ENCODE measurements at places on chromosomes 11 and 22. TPM values are rescaled to one million over a fixed set of nuclear protein-coding genes. Genes with fewer than 3 reads are reported as not detected.

TSPAN32 gene
- not detected for polyA plus RNA-seq

CWF19L2 gene
- polyA plus RNA-seq: 1.4 TPM

HSCB gene
- polyA plus RNA-seq: 13.2 TPM

GRIK4 gene
- polyA plus RNA-seq: 0.38 TPM

UBQLN3 gene
- polyA plus RNA-seq: not detected

OR5B21 gene
- polyA plus RNA-seq: not detected

KCNE3 gene
- 0.05 TPM for polyA plus RNA-seq

ACTN3 gene
- 0.06 TPM for polyA plus RNA-seq

POU2AF2 gene
- not detected for polyA plus RNA-seq

- peak; percentile 65 for DNase-seq
Observed at GRCh38 chr22:23781511-23782183, 5.1 kb upstream of the SMARCB1 start.

- peak; percentile 44 for DNase-seq
Observed at GRCh38 chr22:22565981-22566380, 6.9 kb upstream of the PRAME start.

DNA sequence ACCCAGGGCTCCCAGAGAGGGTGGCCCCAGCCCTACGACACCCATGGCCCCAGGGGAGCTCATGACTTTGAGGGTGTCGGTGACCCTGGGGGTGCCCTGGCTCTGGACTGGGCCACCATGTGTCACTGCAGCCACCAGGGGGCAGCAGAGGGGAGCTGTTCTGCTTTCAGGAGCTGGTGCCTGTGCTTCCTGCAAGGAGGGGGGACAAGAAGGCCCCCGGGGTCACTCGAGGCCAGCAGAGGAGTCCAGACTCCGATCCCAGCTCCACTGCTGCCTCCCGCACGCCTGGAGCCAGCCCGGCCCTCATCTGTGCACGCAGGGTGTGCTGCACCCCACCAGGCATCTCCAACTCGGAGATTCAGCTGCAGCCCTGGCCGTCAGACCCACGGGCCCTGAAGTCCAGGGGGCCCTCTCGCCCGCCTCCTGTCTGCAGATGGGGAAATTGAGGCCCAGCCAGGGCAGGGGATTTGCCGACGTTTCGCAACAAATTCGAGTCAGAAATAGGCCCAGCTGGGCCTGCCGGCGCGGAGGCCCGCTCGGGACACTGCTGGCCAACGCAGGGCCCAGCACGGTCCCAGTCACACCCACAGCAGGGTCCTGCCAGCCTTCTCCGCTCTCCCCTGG, 29.5 kb upstream of the WNT7B start:
- peak; percentile 80 for DNase-seq

DNA sequence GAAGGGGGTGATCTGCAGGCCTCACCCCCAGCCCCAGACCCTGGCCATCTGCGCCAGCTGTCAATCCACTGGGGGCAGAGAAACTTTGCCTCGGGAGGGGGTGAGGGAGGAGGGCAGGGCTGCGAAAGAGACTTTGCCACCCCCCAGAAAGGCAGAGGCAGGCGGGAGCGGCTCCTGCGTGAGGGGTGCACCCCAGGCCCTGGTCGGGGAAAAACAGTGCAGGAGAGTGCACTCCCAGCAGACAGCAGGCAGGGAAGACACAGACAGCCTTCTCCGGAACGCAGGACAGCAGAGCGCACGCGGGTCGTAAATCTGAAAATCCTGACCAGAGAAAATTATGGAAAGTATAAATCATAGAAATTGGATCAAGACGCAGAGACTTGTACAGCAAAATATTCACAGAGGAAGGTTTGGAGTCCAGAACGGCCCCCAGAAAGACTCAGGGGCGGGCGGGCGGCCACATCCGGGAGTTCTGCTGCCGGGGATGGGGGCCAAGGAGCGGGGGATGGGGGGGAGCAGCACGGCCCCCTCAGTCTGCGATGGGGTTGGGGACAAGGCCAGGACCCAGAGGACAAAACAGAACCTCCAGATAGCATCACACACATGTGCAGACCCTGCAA, 8.0 kb upstream of the MRPL23 start:
- no peak for DNase-seq

DNA sequence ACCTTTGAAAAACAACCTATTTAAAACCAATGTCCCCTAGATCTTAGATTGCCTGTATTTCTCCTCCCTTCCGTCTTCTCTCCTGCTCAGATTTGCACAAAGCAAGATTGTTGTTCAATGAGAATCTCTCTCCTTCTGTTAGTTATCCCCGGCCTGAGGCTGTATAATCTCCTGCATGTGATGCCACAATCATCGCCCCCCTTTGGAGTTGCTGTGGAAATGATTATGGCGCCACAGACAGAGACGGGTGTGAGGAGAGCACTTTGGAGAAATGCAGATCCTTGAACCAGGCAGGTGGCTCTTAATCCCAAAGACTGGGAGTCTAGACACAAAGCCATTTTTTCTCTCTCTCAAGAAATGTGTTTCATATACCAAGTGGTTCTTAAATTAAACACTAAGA, 941.3 kb downstream of the OPCML start:
- no peak for DNase-seq

DNA sequence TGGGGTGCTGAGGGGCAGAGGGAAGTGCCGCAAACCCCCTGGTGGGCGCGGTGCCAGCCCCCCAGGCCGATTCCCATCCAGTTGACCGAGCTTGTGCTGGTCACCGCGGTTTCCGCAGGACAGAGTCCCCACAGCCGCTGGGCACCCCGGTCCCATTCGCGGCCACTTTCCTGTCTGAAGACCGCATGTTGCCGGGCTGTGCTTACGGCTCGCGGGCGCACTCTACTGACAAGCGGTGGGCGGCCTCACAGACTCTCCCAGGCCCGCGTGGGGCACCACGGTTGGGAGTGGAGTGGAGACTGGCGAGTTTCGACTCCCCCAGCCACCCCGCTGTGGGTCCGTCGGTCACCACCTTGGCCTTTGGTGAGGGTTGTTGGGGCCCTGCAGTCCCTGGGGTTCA, 648 bp upstream of the H19 start:
- DNase-seq: no peak

GRCh38 chr22:32636884-32637283, 162.3 kb downstream of the FBXO7 start:
- no peak for DNase-seq

DNA sequence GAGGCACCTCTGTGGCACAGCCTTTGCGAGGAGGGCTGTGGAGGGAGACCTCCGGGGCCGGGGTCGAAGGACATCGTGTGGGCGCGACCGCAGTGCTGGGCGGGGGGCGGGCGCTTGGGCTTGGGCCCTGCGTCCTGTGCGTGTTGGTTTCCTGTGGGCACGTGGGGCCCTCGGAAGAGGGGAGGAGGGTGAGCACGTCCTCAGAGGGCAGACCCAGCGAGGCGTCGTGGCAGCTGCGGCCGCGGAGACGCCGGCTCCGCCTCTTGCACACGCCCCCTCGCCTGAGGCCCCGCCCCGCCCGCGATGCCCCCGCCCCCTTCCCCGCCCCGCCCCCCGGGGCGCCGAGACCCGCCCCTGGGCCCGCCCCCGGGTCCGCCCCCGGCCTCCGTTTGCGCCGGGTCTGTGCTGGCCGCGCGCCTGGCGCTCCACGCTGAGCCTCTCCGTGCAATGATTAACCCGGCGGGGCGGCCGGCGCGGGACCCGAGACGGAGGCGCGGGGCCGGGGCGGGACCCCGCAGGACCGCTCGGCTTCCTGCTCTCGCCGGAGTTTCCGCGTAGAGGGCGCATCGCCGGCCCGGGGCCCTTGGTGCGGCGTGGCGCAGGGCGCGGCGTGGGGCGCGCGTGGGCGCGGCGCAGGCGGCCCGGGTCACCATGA, at the start of gene PRR5:
PRR5 (plus strand) TSS at position 381 of the 655 bp plus-strand sequence; CDS start at position 652, 271 bp downstream.
- peak; percentile 91 for DNase-seq

- no peak for DNase-seq
Observed at GRCh38 chr11:13228572-13228971, 49.0 kb upstream of the BMAL1 start.

DNA sequence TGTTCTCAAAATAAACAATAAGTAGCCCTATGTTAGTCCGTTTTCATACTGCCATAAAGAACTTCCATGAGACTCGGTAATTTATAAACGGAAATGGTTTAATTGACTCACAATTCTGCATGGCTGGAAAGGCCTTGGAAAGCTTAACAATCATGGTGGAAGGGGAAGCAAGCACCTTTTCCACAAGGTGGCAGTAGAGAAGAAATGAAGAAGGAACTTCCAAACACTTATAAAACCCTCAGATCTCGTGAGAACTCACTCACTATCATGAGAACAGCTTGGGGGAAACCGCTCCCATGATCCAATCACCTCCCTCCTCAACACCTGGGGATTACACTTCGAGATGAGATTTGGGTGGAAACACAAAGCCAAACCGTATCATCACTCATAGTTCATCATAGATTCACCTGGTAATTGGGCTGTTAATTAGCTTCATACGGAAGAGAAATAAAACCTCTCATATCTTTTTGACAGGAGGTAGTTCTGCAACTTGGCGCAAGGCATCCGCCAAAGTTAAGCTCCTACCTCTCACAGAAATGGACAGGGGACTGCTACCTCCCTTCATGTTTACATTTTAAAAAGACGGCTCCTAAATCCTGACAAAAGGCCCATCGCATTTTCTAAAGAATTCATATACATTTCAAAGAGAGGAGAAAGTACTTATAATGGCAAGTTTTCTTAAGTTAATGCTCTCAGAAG, 49.0 kb downstream of the MUC15 start:
- DNase-seq: peak; percentile 6

GRCh38 chr11:126115127-126115495, 52.4 kb upstream of the CDON start:
- DNase-seq: no peak

- no peak for DNase-seq
Observed at GRCh38 chr11:84930863-84931262, 696.3 kb downstream of the DLG2 start.

- no peak for DNase-seq
Observed at GRCh38 chr11:57462597-57462996, 2.3 kb downstream of the RTN4RL2 start.

DNA sequence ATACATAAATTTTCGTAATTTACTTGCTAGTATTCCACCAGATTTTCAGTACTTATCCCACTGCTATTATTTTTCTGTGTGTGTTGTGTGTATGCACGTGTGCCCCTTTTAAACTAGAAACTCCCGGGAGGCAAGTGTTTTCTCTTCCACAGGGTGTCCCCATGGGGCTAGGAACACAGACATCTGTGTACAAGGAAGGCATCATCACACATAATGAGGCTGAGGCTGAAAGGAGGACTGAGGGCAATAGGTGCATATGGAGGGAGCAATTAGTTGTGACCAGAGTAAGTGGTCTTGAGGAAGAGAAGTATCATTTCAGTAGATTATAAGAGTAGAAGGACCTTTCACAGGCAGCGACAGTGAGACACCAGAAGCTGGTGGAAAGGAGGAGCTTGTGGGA, 2.1 kb upstream of the DPAGT1 start:
- no peak for DNase-seq
